Lower leg skin (tissue), 4 donors: ENCODE measurements at places on chromosomes 11 and 22.

DNA sequence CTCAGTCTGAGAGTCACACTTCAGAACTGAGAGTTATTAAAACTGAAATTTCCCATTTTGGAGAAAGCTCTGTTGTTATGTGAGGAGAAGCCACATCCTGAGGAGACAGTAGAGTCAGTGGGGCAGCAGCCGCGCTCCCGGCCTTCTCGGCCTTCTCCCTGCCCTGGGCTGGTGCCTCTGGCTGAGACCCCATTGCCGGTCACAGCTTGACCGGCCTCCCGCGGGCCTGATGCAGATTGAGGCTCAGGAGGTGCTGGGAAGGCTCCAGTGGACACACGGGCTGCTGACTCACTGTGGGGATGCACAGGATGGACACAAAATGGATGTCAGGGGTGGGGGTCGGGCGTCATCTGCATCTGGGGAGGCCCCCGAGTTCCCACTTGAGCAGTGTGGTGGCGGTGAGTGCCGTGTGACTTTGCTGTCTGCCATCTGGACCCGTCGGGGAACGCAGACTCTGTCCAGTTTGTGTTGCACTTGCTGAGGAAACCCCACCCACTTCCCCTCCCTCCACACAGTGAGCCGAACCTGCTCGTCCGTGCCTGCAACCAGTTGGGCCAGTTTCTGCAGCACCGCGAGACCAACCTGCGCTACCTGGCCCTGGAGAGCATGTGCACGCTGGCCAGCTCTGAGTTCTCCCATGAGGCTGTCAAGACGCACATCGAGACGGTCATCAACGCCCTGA, 50.1 kb downstream of the MUC6 start:
- DNase-seq: no peak

- DNase-seq: peak; percentile 91
Observed at GRCh38 chr11:57303990-57304579, 20.7 kb downstream of the TNKS1BP1 start.

DNA sequence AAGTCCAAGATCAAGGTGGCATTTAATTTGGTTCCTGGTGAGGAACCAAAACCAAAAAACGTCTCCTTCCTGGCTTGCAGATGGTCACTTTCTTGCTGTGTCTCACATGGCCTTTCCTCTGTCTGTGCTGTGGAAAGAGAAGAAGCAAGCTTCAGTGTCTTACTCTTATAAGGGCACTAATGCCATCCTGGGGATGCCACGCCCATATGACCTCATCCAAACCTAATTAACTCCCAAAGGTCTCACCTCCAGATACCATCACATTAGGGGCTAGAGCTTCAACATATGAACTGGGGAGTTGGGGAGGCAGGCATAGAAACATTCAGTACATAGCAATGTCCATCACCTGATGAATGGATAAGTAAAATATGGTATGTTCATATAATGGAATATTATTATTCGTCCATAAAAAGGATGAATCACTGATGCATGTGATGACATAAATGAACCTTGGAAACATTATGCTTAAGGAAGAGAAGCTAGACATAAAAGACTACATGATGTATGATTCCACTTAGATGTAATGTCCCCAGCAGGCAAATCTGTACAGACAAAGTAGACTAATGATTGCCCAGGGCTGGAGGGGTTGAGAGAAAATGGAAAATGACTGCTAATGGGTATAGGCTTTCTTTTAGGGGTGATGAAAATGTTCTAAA, 78.6 kb upstream of the B3GNT6 start:
- no peak for DNase-seq

GRCh38 chr11:93529707-93530467, 13.3 kb downstream of the SMCO4 start:
- no peak for DNase-seq

DNA sequence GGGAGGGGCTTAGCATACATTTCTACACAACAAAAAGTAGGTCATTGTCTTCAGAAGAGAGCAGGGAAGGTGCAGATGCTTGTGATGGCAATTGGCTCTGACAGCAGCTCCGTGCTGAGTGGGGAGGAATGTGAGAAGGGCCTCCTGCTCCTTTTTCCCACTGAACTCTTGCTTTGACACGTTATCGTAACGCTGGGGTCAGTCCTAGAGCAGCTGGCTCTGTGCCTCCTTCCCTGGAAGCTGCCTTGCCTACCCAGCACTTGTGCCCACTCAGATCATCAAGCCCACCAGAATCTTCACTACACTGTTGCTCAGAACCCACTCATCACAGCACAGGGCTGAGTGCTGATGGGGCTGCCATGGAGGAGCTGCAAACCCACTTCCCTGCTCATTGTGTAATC, 14.9 kb upstream of the NAV2 start:
- no peak for DNase-seq

GRCh38 chr11:83671289-83671688, 385.1 kb upstream of the CCDC90B start:
- DNase-seq: no peak

DNA sequence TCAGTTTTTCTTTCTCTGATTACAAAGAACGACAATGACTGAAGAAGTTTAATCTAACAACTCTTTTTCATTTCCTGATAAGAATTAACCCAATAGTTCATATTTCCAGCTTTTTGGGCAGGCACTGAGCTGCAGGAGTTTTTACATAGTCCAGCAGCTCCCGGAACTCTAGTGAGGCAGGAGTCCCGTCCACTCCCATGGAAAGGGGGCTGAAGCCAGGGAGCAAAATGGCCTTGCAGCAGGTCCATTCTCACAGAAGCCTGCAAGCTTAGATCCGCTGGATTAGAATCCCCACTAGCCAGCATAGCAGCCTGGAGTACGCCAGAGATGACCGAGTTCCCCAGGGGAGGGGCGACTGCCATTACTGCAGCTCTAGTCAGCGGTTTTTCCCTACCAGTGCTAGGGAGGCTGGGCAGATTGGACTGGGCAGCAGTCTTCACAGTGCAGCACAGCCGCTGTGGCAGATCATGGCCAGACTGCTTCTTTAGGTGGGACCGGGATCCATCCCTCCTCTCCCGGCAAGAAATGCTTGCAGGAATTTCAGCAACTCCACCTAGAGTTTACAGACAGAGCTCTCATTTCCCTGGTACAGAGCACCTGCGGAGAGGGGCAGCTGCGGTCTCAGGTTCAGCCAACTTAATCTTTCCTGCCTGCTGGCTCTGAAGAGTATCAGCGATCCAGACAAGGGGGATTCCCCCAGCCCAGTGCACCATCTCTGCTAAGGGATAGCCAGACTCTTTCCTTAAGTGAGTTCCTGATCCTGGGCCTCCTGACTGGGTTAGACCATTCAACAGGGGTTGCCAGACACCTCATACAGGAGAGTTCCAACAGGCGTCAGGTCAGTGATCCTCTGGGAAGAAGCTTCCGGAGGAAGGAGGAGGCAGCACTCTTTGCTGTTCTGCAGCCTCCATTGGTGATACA, 742 bp upstream of the CASP4 start:
- DNase-seq: peak; percentile 22

DNA sequence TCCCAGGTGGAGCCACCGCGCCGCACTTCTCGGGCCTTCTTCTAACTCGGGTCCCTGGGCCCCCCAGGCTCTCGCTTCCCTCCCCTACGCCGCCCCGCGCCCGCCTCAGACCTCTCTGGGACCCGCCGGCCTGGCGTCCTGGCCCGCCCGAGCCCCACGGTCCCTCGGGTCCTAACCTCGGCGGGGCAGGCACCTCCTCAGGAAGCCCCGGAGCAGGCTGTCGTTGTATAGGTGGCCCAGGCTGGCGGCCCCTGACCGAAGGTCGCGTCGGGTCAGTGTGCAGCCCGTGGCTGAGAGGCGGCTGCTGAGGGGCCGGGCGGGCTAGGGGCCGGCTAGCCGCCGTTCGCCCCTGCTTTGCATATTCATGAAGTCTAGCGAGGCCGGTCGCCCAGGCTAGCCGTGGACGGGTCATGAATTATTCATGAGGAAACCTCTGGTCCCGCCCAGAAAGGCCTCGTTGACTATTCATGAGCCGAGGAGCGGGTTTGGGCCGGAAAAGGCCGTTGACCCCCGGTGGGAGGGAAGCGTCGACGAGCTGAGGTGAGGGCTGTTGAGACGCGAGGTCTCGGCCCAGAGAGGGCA, at the start of gene HORMAD2:
Gene HORMAD2 (plus strand): TSS at position 513 of the 582 bp plus-strand sequence. CDS start 13,489 bp downstream, outside the sequence.
- DNase-seq: no peak

GRCh38 chr22:47133061-47133969, 370.9 kb downstream of the TBC1D22A start:
- no peak for DNase-seq

DNA sequence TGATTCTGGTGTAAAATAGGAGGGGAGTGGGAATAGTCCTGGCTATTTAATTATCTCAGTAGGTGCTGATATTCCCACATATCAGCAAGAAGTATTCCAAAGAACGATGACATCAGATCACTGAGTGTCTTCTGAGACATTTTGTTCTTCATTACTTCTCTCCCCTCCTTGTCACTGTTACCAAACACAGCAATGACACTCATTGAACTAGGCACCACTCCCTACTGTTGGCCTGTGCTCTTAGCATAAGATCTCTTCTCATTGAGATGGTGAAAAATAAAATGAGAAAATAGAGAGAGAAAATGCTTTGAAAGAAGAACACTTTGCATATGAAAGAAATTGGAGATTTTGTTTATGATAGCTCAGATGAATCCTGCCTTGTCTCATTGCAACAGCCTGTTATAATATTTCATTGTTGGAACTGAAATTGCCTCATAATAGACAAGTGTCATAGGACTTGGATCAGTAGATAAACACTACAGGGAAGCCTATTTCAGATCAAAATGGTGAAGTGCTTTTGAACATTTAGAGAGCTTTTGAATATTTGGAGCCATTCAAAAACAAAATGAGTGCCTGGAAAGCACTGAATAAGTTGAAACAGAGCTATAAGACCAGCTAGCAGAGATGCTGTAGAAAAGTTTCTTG, 11.3 kb upstream of the ETS1 start:
- no peak for DNase-seq

- no peak for DNase-seq
Observed at GRCh38 chr22:39133871-39134270, 18.6 kb downstream of the CBX7 start.

GRCh38 chr11:86713552-86713951, 41.1 kb upstream of the ME3 start:
- DNase-seq: no peak

- DNase-seq: no peak
Observed at GRCh38 chr11:120268686-120269085, 28.7 kb downstream of the POU2F3 start.

DNA sequence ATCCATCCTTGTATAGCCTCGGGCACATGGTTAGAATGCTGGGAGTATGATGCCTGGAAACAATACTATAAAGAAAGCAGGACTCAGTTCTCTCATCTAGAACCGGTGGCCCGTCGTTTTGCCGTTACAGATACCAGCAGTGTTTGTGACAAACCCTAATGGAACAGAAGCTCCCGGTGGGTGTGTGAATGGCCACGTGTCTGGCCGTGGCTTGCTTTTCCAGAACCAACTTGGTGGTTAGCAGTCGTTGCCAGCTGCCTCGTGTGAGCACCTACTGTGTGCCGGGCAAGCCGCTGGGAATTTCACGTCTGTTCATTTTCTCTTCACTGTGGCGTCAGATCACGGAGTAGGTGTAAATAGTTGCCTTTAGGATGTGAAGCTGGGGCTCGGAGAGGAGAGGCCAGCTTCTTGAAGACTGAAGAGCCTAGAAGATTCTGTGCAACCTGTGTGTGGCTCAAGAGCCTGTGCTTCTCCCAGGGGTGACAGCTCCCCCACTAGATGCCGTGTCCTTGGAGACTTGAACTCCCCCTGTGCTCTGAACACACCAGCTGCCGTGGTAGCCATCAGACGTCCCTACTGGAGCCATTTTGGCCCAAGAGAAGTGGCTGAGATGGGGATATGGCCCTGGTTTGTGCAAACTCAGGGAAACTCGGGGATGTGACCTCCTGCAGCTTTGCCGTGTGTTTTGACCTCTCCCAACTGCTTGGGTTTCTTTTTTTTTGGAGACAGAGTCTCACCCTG, 57.5 kb upstream of the PPARA start:
- DNase-seq: no peak

GRCh38 chr11:111063726-111064517, 181.6 kb upstream of the POU2AF2 start:
- DNase-seq: no peak

- DNase-seq: no peak
Observed at GRCh38 chr11:128496249-128496648, 91.1 kb downstream of the ETS1 start.

- DNase-seq: no peak
Observed at GRCh38 chr11:67616431-67617242, 9.9 kb downstream of the NDUFV1 start.

- no peak for DNase-seq
Observed at GRCh38 chr22:45888221-45889092, 88.5 kb downstream of the WNT7B start.

DNA sequence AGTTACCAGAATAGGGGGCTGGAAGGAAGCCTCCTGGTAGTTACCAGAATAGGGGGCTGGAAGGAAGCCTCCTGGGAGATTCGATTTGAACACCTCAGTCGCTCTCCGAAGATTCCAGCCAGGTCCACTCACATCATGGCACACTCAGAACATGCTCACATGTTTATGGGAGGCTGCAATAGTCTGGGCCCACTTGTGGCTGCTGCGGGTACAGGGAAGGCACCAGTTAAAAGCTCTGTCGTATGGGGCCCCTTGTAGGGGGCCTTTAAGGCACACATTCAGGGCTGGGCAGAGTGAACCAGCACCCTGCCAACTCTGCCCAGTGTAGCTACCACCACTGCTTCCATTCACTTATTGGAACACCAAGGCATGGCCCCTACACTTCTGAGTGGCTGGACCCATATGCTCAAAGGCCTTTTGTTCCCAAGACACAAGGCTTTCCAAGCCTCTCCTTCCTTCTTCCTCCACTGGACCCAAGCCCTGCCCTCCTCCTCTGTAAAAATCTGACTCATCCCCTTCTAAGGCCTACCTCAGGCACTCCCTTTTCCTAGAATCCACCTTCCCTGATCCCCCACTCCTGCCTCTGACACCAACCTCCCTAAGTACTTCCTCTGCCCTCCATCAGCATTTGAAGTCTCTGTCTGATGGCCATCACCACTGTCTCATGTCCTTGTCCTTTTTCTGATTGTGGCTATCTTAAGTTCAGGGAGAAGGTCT, 28.0 kb downstream of the USP35 start:
- DNase-seq: peak; percentile 54

GRCh38 chr22:19422440-19423301, 8.9 kb downstream of the HIRA start:
- DNase-seq: no peak

- no peak for DNase-seq
Observed at GRCh38 chr22:41201141-41201540, 4.0 kb upstream of the L3MBTL2 start.

DNA sequence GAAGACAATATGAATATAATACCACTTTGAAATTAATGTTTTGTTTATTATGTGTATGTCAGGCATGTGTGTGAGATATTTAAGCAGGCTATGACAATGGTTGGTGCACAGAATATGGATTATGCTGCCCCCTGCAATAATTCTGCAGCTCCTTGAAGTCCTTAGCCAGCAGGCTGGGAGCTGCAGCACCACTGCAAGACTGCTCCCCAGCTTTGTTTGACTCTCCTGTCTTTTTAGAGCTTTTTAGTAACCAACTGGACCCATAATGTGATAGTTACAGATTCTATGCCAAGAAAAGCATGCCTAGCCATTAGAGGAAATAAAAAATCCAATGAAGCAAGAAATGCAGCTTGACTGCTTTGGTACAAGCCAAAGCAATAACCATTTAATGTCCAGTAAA, 535.1 kb downstream of the TMEM135 start:
- DNase-seq: no peak
